ENCODE measurements at places on chromosomes 12 and 14. TPM values are rescaled to one million over a fixed set of nuclear protein-coding genes. Genes with fewer than 3 reads are reported as not detected.

Gene SLC8A3
- not detected for total RNA-seq

Gene MUCL1
- total RNA-seq, result not detected

Gene FAM186B
- 0.08 TPM for total RNA-seq

Gene CDK2
- 59.5 TPM for total RNA-seq

Gene LYSET
- 39.9 TPM for total RNA-seq

Gene DPY19L2
- total RNA-seq, result 1.7 TPM

Gene ACSS3
- not detected for total RNA-seq

Gene LMNTD1
- total RNA-seq, result not detected

All from A549 treated with CpdA at 1 μM for 4 hours (cell line).